ENCODE measurements at places on chromosomes 7 and 10. TPM values are rescaled to one million over a fixed set of nuclear protein-coding genes. Genes with fewer than 3 reads are reported as not detected.

The AKR1B15 gene
- 2.0 TPM for polyA plus RNA-seq

The DYNC1I1 gene
- 6.3 TPM for polyA plus RNA-seq

The ZWINT gene
- polyA plus RNA-seq = 7.8 TPM

The OR2A1 gene
- 0.07 TPM for polyA plus RNA-seq

The ZNF736 gene
- 8.0 TPM for polyA plus RNA-seq

The MCMBP gene
- 30.3 TPM for polyA plus RNA-seq

The PILRA gene
- 12.2 TPM for polyA plus RNA-seq

The CTBP2 gene
- polyA plus RNA-seq = 14.6 TPM

The METTL2B gene
- 11.6 TPM for polyA plus RNA-seq

The OPALIN gene
- polyA plus RNA-seq = 0.18 TPM

The PNLIP gene
- 0.18 TPM for polyA plus RNA-seq

The TAS2R5 gene
- 1.6 TPM for polyA plus RNA-seq

The TMEM229A gene
- 0.02 TPM for polyA plus RNA-seq

Measured in thymus (tissue), 14 donors.